ENCODE measurements at places on chromosomes 13 and 19. TPM values are rescaled to one million over a fixed set of nuclear protein-coding genes. Genes with fewer than 3 reads are reported as not detected.

GRCh38 chr13:27920677-27921420 lies 1.0 kb downstream of the PDX1 start:
- peaks cover 100% of the 10 kb centered on the region for H3K27me3 ChIP-seq
- no peak for DNase-seq
- no peak overlapping the region for H3K27ac ChIP-seq
- H3K4me3 ChIP-seq, result peak overlapping the region; percentile 58
- peaks cover 46% of the 10 kb centered on the region for H3K4me1 ChIP-seq
- H3K36me3 ChIP-seq, result no peaks in the 10 kb centered on the region

DNA sequence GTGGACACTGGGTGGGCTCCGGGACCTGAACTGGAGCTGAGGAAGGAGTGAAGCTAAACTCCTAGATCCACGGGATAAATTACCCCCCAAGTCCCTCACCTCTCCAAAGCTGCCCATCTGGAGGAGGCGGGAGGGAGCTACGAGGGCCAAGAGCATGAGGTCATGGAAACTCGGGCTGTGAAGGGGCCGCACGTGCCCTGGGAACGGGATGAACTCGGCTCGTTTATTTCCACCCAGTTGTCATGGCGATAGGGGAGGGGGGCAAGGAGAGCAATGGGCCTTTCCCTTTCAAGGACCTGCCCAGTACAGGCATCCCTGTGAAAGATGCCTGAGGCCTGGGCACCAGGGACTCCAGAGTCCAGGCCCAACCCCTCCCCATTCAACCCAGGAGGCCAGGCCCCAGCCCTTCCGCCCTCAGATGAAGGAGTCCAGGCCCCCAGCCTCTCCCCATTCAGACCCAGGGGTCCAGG lies 3.8 kb downstream of the PPP1R12C start:
- peaks cover 73% of the 10 kb centered on the region for H3K4me1 ChIP-seq
- no peaks in the 10 kb centered on the region for H3K27me3 ChIP-seq
- H3K36me3 ChIP-seq, result peaks cover 28% of the 10 kb centered on the region
- H3K27ac ChIP-seq, result peak overlapping the region; percentile 95

GRCh38 chr19:41189425-41190065 lies 3.5 kb upstream of the CYP2S1 start:
- H3K27me3 ChIP-seq, result peaks cover 88% of the 10 kb centered on the region
- DNase-seq, result no peak
- H3K36me3 ChIP-seq, result no peaks in the 10 kb centered on the region
- peaks cover 6% of the 10 kb centered on the region for H3K4me1 ChIP-seq
- H3K4me3 ChIP-seq, result no peak overlapping the region

DNA sequence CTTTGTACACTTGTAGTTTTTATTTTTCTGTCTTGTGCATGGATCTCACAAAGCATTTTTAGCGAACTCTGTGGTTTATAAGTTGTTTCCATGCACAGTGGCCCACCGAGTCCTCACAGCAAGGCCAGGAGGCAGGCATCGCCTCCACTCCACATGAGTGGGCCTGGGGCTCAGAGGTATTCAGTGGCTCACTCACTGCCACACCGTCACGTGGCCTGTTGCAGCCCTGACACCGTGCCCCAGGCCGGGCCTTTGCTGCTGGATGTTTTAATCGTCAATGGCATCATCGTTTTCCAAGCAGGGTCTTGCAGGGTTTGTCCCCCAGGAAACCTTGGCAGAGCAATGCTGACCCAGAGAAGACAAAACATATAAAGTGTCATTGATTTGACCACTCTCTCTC lies 59.8 kb downstream of the SPACA7 start:
- H3K27ac ChIP-seq, result no peak overlapping the region
- no peak for DNase-seq
- H3K4me1 ChIP-seq, result no peaks in the 10 kb centered on the region
- no peaks in the 10 kb centered on the region for H3K36me3 ChIP-seq

GRCh38 chr13:45630791-45631190 lies 15.3 kb upstream of the ERICH6B start:
- peaks cover 41% of the 10 kb centered on the region for H3K27me3 ChIP-seq
- H3K36me3 ChIP-seq, result no peaks in the 10 kb centered on the region
- DNase-seq, result no peak
- H3K4me1 ChIP-seq, result no peaks in the 10 kb centered on the region
- H3K4me3 ChIP-seq, result no peak overlapping the region

GRCh38 chr13:24614306-24615080 lies 65.7 kb upstream of the ATP12A start:
- DNase-seq, result no peak
- no peaks in the 10 kb centered on the region for H3K36me3 ChIP-seq
- no peak overlapping the region for H3K27ac ChIP-seq
- H3K27me3 ChIP-seq, result no peaks in the 10 kb centered on the region
- H3K4me1 ChIP-seq, result no peaks in the 10 kb centered on the region

GRCh38 chr13:39405107-39405506 lies 197.9 kb downstream of the LHFPL6 start:
- H3K27me3 ChIP-seq, result no peaks in the 10 kb centered on the region
- no peak overlapping the region for H3K4me3 ChIP-seq
- no peak for DNase-seq
- no peaks in the 10 kb centered on the region for H3K36me3 ChIP-seq

GRCh38 chr19:11787536-11787935 lies 10.8 kb upstream of the ZNF491 start:
- H3K27me3 ChIP-seq, result no peaks in the 10 kb centered on the region
- DNase-seq, result no peak
- H3K27ac ChIP-seq, result no peak overlapping the region
- no peaks in the 10 kb centered on the region for H3K4me1 ChIP-seq

DNA sequence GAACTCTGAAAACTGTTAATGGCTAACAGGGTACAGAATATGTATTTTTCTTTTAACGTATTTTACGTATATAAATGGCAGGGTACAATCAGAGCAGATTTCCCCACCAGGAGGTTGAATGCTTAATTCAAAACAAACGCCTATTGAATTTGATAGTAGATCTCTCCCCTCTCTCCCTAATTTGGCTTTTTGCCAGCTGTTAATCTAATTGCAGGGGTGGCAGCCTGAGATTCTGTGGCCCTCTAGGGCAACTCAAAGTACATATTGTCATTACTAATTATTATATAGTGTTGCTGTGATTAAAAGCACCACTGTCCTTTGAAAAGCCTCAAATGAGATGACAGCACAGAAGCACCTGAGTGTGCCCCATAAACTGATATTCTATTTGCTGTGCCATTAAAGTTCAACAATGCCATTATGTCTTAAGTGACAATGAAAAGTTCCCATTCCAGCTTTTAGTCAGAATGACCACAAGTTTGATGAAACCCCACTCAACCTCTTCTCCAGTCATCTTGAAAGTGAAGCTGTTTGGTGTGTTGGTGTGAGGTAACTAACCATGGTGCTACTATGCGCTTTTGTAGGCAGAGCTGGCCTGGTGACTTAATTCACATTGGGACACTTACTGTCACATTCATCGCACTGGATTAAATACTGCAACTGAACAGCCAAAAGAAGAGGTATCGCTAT lies 351.4 kb downstream of the KCNRG start:
- no peaks in the 10 kb centered on the region for H3K36me3 ChIP-seq
- H3K27me3 ChIP-seq, result no peaks in the 10 kb centered on the region
- H3K4me1 ChIP-seq, result no peaks in the 10 kb centered on the region
- no peak for DNase-seq
- no peak overlapping the region for H3K27ac ChIP-seq

DNA sequence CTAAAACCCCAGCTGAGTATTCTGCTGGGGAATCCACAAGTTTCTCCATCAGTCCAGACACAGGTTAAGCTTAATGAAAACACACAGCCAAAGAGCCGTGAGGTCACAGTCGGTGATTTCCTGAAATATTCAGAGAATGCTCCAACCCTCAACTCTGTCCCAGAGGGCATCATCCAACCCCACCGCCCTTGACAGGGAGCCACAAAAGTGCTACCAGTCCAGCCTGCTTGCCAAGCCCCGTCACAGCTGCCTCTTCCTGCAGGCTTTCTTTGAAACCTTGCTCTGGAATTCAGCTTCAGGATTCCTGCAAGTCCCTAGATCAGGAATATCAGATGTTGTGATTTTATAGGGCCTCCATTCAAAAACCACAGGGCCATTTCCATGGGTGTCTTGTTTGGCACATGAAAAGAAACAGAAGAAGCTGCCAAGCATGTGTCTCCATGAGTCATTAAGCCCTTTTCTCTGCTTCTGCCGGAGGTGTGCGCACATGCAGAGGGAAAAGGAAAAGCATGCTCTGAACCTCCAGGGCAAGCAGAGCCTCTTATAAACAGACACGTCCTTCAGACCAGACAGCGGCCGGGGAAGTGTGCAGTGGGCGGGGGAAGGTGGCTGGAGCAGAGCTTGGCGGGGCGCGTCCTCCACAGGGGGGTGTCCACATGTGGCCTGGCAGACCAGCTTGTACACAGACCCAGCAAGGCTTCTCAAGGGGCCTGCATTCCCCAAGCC lies 164.7 kb downstream of the KATNAL1 start:
- no peak overlapping the region for H3K4me3 ChIP-seq
- H3K4me1 ChIP-seq, result peaks cover 10% of the 10 kb centered on the region
- no peak overlapping the region for H3K27ac ChIP-seq
- H3K36me3 ChIP-seq, result no peaks in the 10 kb centered on the region
- peaks cover 7% of the 10 kb centered on the region for H3K27me3 ChIP-seq

DNA sequence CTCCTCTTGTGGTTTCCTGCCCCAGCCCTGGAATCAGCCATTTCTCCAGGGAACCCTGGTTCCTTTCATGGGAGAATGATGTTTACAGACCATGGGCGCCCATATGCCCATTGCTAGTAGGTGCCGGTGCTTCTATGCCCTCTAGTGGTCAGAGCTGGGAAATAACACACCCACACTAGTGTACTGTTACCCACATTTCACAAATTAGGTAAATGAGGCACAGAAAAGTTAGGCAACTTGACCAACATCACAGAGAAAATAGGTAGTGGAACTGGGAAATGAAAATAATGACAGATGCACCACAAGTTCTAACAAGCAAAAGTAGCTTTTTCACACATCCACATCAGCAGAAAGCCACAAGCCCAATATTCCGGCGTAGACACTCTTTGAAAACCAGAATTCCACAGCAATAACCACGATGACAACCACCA lies 1.3 kb upstream of the CEACAM3 start:
- no peaks in the 10 kb centered on the region for H3K4me1 ChIP-seq
- DNase-seq, result no peak

- no peak overlapping the region for H3K4me3 ChIP-seq
- no peaks in the 10 kb centered on the region for H3K27me3 ChIP-seq
- H3K4me1 ChIP-seq, result peaks cover 21% of the 10 kb centered on the region
- H3K36me3 ChIP-seq, result peaks cover 52% of the 10 kb centered on the region
- peak overlapping the region; percentile 79 for H3K27ac ChIP-seq
- peak; percentile 85 for DNase-seq
These were observed 24.6 kb downstream of the SPC24 start for GRCh38 chr19:11130824-11131455.

DNA sequence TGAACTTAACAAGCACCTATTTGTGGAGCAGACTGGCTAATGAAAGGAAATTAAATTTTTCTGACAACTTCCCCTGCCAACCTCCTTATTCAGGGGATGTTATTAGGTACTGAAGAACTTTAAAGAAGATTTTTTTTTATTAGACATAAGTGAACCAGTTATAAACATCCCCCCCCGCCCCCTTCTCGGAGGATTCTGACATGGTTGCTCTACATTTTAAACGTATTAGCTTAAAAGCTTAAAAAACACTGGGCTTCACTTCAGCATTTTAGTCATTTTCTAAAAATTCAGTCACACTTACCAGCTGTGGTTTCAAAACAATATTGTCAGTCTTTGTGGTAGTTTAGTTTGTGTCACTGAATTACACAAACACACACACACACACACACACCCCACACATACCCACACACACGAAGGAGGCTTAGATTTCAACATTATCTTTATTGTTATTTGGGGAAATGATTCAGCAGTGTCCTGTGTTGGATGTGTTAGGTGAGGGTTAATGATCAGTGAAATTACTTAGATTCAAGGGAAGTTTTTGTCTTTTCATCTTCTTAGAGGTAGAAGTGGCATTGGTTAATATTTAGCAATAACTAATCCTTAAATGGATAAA lies 145.7 kb downstream of the PCCA start:
- no peaks in the 10 kb centered on the region for H3K27me3 ChIP-seq
- no peak overlapping the region for H3K27ac ChIP-seq
- no peaks in the 10 kb centered on the region for H3K36me3 ChIP-seq
- H3K4me3 ChIP-seq, result no peak overlapping the region
- peaks cover 38% of the 10 kb centered on the region for H3K4me1 ChIP-seq

DNA sequence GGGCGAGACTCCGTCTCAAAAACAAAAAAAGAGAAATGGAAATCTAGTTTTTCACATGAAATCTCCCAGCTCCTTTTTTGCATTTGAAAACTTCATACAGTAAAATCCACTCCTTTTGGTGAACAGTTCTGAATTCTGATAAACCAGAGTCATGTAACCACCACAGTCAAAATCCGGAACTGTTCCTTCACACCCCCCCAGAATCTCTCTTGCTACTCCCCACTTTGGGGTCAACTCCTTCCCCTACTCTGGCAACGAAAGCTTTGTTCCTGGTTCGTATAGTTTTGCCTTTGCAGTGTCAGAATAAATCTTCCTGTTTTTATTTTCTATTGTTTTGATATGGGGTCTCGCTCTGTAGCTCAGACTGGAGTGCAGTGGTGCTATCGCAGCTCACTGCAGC lies 23.7 kb downstream of the RCN3 start:
- H3K27me3 ChIP-seq, result no peaks in the 10 kb centered on the region
- H3K4me1 ChIP-seq, result peaks cover 21% of the 10 kb centered on the region
- DNase-seq, result no peak
- no peak overlapping the region for H3K27ac ChIP-seq

GRCh38 chr13:23996456-23996855 lies 99.2 kb upstream of the C1QTNF9B start:
- no peaks in the 10 kb centered on the region for H3K36me3 ChIP-seq
- no peaks in the 10 kb centered on the region for H3K27me3 ChIP-seq
- no peak overlapping the region for H3K4me3 ChIP-seq
- no peak for DNase-seq

- no peak overlapping the region for H3K27ac ChIP-seq
- no peaks in the 10 kb centered on the region for H3K4me1 ChIP-seq
- H3K36me3 ChIP-seq, result no peaks in the 10 kb centered on the region
- no peaks in the 10 kb centered on the region for H3K27me3 ChIP-seq
These were observed 760.4 kb upstream of the PCDH20 start for GRCh38 chr13:62176051-62176450.

DNA sequence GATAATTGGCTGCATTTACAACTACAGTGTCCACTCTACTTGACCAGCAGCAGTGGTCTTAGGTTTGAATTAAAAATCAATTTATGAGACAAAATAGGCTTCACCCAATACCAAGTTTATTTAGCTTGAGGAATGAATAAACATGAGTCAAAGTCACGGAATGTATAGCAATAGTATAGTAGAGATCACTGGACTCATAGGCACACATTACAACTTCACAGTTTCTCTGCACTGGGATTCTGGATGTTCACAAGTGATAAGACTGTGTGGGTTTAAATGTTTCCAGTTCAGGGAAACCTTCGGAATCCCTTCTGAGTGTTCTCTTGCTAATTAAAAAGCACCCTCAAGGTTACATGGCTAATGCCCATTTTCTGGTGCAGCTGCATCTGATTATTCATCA lies 1064.9 kb downstream of the SLITRK5 start:
- no peaks in the 10 kb centered on the region for H3K36me3 ChIP-seq
- no peaks in the 10 kb centered on the region for H3K4me1 ChIP-seq
- no peak overlapping the region for H3K27ac ChIP-seq

LMTK3 gene
- 1.1 TPM for total RNA-seq

DAND5 gene
- total RNA-seq, result 12.7 TPM

ZNF560 gene
- total RNA-seq, result 0.16 TPM

TNFRSF19 gene
- total RNA-seq, result 25.9 TPM

KCNJ14 gene
- 0.27 TPM for total RNA-seq
